ENCODE measurements at places on chromosomes 11 and 22.

DNA sequence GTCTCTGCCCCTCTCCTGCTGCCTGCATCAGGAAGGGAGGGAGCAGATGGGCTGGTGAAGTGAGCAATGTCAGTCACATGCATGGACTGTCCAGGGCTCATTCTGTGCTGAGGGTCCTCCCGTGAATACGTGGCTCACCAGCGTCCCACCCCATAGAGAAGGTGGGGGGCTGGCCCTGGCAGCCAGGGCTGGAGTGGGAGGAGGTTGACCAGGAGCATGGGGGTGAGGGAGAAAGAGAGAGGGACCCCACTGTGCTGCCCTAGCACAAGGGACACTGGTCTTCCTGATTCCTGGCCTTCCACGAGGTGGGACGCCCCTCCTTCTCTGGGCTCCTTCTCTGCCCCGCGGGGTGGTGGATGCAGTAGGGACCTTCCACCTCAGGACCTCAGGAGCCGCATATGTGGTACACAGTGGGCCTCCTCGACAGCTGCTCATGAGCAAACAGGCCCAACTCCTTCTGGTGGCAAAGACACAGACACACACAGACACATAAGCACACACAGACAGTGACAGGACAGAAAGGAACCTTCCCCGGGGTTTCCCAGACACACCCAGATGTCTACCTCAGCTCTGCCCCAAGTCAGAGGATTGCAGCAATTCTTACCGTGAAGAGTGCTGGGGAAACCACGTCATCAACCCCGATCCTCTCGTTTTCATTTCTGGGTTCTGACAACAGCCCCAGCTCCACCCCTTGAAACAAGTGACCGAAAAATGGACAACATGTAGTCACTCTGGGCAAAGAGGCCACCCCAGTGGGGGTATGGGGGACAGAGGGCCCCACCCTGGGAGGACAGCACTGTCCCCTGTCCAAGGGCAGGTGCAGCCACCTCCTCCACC, 3.6 kb upstream of the APOBEC3A start:
- DNase-seq: peak; percentile 70

DNA sequence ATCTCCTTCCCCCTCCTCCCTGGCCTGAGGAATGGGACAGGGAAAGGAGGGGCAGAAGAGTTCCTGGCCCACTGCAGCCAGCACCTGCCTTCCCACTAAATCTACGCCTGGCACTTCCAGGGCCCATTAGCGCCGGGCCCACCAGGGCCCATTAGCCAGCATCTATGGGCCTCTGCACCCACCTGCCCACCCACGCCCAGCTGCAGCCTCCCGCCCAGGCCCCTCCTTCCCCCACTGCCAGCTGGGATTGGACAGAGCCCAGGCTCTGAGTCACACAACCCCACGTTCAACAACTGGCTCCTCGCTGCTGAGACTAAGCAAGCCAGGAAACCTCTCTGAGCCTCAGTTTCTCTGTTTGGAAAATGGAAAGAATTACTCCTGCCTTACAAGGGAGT, 48.7 kb downstream of the CYTH4 start:
- no peak for DNase-seq

DNA sequence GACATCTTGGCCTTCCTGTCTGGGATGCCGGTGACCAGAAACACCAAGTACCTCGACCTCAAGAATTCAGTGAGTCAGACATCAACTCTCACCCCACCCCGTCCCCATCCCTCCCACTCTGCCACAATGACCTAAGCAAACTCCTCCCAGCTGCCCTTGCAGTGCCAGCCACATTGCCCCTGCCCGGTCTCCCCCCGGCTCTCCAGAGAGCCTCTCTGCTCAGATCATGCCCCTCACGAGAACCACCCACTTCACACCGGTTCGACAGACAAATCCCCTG, 23.6 kb upstream of the MYRF start:
- no peak for DNase-seq

DNA sequence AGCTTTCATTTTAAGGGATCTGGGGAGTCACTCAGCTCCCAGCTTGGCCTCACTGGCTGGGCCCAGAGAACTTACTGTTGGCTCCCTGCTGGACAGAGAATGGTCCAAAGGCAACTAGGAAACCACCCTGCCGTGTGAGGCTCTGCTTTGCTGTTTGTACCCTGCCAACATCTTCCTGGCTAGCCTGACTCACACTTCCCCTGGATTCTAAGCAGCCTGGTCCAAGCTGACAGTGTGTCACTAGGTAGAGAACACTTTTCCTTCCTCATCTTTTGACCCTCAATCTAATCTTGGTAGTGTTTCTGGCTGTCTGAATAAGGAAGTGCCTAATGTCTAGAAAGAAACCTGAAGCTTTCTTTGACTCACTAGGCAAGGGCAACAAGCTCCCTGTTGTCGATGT, 76.7 kb downstream of the FAR1 start:
- no peak for DNase-seq

GRCh38 chr22:44406341-44407170, 91.5 kb downstream of the RTL6 start:
- no peak for DNase-seq

DNA sequence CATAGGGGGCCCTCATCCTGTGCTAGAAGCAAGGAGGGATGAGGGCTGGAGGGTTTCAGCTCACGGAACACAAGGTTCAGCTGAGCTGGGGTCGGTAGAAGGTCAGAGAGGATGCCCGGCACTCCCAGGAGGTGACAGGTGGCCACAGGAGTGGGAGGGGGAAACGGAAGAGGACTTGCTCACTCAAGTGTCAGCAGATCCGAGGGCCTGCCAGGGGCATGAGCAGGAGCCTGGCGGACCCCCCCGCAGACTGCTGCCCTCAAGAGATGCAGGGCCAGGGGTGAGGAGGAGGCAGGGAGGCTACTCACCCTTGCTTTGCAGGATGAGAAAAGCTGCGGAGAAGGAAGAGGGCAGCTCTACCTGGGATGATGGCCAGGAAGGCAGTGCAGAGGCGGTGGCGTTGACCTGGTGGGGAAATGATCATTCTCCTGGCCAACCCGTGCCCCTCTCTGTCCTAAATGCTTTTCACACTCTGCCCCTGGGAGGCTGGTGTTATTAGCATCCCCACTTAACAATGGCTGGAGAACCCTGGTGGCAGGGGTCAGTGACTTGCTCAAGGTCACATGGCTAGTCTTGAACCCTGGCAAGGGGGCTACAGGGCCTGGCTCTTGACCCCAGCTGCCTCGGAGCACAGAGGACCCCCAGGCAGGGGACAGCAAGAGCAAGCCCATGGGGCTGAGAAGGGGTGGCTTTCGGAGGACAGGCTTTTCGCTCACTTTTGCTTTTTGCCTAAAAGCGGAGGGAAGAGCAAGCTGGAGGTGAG, 30.1 kb upstream of the CSNK1E start:
- DNase-seq: no peak

GRCh38 chr11:65808744-65809341, 22.0 kb downstream of the OVOL1 start:
- no peak for DNase-seq

DNA sequence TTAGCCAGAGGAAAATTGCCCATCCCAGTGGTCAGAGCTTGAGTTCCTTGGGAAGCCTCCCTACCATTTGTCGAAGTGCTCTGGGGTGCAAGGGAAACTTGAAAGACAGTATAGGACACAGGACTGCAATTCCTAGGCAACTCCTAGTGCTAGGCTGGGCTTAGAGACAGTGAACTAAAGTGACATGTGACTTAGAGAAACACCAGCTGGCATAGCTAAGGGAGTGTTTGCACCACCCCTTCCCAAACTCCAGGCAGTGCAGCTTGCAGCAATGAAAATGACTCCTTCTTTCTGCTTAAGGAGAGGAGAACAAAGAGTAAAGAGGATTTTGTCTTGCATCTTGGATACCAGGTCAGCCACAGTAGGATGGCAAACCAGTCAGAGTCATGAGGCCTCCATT, 388.0 kb downstream of the DYNC2H1 start:
- no peak for DNase-seq
